ENCODE measurements at places on chromosomes 16 and 17. TPM values are rescaled to one million over a fixed set of nuclear protein-coding genes. Genes with fewer than 3 reads are reported as not detected.

DNA sequence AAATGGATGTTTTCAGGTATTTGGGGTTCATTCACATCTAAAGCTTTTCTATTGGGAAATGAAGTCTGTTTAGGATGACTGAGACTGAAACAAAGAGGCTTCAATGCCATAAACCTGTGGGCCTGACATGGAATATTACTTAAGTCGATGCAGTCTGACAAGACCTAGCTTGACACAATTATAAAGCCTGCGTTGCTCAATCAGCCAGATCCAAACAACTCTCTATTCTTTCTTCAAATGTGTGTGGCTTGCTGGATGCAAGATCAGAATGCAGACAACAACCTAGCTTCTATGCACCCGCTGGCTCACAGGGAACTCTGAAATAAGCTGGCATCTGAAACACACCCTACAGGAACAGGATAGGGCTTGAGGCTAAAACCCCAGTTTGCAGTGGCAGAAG lies 40.0 kb downstream of the RFFL start:
- no peak for DNase-seq

KRTAP9-8 gene
- not detected for polyA plus RNA-seq

JPH3 gene
- 0.63 TPM for polyA plus RNA-seq

SP6 gene
- polyA plus RNA-seq = 3.0 TPM

TPSAB1 gene
- not detected for polyA plus RNA-seq

DNA sequence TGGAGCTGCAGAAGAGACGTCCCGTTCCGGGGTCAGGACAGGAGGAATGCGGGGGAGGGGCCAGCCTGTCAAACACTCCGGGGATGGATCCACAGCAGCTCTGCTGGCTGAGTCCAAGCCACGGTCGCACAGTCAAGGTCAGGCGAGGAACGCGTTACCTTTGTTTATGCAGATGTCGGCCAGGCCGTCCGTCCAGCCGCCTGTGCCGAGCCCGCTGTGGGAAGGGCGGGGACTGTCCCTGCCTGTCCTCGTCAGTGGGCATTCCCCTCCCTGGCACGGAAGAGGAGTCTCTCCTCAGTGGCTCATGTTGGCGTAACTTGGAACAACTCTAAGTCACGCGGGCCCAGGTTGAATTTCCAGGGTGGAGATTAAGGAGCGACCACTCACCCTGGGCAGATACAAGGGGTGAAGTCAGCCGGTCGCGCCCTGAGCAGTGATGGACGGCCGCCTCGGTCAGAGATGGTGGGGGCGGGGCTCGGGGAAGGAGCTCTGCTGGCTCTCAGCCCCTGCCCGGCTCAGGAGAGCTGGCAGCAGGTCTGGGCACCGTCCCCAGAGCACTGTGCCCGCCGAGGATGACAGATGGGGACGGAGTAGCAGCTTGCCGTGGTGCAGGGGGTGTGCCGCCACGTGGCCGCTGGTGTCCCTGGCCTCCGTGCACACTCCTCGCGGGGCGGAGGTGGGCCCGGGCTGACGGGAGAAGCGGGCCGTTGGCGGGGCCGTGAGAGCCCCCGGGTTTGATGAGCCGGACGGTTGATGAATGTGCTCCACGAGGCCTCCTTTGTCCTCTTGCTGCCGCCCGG lies 7.3 kb downstream of the CACNA1H start:
- DNase-seq = peak; percentile 68

GRCh38 chr16:2515180-2515851 lies 1.6 kb downstream of the ATP6V0C start:
- DNase-seq = no peak

DNA sequence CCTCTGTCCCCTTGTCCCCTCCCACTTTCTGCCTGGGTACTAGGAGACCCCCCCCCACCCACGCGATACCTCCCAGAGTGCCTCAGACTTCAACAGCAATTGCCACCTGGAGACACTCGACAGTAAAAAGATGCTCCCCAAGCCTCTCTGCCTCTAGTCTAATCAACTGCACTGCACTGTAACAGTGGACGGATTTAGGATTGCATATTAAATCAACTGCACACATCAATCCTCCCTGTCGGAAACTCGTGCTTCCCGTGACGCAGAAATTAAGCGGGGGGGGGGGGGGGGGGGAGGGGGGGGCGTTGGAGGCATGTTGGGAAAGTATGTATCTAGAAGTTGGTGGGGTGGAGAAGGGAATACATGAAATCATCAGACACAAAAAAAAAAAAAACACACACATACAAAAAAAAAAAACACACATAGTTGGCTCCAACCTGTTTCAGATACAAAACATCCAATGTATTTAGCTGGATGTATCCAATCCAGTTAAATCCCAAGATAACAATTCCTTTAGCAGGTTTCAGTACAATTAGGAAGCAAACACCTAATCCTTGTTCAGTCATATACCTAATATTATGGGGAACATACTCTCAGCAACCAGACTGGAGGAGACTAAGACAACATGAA lies 29.7 kb downstream of the FAM222B start:
- DNase-seq = peak; percentile 65

GRCh38 chr16:57473176-57473840 lies 10.8 kb downstream of the POLR2C start:
- DNase-seq = no peak

CX3CL1 gene
- 12.6 TPM for polyA plus RNA-seq

GRCh38 chr17:2712300-2713043 lies 908 bp upstream of the CLUH start:
- DNase-seq = no peak

ITGAE gene
- 33.6 TPM for polyA plus RNA-seq

DNA sequence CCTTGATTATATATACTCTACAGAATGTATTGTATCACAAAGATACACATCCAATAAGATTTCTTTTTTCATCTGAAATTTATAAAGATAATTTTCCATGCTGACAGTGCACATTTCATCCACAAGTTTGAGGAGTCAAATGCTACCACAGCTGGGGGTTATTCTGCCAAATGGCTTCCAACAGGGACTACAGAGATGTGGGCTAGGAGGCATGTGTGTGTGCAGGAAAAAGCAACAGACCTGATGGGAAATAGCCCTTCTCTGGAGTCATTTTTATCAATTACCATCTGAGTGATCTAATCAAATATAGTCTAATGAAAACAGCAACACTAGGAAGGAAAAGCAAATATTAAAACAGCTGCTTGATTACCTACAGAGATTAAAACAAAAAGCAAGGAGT lies 290.5 kb downstream of the CEP112 start:
- DNase-seq = no peak

PYDC1 gene
- polyA plus RNA-seq = not detected

DNA sequence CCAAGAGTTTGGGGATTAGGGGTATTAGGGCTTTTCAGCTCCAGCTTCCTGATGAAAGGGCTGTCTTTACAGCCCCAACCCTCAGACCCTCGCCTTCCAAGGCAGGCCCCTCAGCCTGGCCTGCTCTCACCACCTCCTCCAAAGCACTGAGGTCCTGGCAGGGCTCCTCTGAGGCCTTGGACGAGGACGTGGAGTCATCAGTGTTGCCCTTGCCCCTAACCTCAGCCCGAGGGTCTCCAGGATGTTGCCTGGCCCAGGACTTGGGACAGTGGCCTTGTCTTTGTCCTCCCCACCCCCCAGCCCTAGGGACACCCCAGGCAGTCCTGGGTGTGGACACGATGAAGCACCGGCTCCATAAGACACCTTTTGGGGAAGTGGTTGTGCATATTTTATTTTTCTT lies 28.2 kb downstream of the B9D1 start:
- no peak for DNase-seq

DNA sequence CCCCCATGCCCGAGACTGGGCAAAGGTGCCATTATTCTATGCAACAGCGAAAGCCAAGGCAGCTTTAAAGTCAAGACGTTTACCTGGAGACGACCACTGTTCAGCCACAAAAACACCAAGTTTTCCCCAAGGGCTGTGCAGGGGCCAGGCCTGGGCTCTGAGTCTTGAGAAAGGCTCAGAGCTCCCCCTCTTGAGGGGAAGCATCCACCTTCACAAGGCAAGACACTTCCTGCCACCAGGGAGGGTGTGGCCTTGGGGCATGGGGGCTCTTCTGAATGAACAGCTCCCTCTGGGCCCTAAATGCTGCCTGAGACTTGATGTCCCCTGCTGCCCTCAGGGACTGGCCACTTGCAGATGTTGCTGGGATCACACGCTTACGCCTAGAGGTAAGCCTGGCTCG lies 26.5 kb downstream of the PDIA2 start:
- no peak for DNase-seq

DNA sequence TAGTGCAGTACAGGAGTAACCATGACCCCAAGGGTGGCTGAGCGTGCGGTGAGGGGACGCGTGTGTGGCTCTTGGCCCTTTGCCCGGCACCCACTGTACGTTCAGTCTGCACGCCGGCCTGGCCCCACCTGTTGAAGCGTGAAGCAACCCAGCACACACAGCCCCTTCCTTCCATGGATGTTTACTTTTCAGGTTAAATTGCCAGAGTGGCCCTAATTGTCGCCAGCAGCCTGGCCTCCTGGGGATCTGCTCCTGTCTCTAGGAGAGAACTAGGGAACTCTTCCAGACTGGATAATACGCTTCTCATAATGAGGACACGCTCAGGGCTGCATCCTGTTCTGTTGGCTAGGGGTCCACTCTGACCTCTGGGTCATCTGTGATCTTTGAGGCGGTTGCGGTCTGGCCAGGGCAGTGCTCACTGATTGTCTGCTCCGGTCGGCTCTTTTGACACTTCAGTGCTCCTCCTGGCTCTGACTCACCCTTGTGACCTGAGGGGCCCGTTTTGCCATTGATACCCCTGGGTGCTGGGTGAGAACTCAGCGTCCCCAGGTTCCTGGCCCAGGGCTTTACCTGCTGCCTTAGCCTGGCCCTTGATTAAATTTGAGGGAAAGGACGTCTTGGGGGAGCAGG lies 27.7 kb downstream of the TPSG1 start:
- DNase-seq = no peak

CLEC18A gene
- polyA plus RNA-seq = 46.1 TPM

- DNase-seq = no peak
Observed at GRCh38 chr17:45686250-45686649, 97.9 kb upstream of the CRHR1 start.

DNA sequence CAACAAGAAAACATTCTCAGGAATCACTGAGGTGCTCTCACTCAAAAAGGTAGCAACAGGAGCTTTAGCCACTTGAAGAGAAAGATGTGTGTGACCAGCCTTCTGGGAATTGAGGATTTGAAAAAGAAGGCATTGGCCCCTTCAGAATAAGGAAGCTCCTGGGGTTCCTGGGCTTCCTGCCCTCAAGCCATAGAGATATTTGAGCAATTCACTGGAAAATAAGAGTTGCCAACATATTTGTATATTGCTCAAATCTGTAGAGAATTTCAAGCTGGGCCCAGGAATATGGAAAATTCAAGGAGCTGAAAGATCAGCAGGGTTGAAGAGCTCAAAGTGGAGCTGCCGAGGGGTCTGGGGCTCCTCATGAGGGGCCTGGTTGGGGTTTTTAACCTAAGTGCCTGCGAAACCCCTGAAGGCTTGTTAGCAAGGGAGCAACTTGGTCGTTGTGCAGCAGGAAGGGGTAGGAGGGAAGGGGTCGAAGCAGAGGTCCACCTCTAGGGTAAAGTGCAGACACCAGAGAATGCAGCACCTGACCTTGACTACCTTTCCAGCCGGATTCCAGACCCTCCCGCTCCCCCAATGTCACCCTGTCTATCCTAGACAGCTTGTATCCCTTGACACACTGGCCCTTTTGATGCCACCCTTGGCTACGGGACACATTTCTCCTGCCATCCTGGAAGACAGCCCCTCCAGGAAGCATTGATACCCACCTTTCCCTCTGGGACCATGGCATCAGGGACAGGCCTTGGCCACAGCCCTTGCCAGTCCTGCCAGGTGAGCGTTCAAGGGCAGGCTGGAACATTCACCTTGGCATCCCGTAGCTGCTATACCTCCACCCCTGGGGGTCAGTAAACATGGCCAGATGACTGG lies 67.6 kb upstream of the SREBF1 start:
- DNase-seq = no peak

DNA sequence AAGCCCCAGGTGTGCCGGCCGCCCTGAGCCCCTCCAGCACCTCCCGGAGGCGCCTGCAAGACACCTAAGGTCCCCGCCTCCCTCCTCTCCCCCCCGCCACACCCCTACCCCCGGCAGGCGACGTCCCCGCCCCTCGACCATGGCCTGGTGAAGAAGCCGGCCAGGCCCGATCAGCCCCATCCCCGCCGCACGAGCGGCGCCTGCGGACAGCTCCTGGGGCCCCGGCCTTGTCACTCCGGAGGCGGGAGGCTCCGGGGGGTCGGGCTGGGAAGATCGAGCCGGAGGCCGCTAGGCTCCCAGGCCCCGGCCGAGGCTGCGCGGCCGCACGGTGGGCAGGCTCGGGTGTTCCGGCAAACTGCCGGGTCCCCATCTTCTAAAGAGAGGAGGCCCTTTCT lies 405 bp upstream of the ACE start:
- DNase-seq = no peak

DNA sequence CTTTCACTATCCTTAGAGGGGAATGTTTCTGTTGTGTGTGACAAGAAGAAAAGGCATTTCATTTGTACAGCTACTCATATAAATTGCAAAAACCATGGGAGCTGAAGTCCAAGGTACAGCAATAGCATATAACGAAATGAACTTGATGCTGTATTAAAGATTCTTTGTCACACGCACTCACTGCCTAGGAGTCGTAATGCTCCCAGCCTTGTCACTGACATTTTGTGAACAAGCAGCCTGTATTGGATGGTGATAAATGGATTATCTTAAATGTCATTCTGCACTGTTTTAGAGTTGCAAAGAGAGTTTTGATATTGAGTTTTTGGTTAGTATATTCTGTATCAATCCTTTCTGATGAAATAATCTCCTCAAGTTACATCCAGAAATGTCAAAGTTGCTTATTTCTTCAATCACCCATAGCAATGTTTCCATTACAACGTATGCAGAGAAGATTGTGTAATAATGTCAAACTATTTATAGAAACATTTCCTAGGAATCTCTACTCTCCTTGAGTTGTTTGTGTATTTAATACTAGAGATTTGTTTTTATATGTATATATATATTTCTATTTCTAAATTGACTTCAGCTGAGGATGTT lies 270.6 kb downstream of the FTO start:
- no peak for DNase-seq

DNA sequence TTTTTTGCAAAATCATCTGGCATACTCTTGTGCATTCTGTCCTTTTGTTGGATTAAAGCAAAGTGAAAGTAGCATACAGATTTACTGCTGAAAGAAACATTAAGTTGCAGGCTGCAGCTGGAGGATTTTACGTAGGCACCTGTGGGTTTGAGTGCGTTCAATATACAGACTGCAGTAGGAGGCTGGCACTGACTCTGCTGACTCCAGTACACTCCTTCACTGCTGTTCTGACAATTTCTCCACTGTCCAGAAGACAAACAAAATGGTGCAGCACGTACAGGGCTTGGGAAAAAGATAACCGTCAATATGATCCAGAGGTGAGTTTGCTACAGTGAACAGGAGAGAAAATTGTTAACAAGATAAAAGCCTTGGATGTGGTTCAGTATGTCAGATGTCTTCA lies 73.3 kb downstream of the TANC2 start:
- DNase-seq = no peak

DNA sequence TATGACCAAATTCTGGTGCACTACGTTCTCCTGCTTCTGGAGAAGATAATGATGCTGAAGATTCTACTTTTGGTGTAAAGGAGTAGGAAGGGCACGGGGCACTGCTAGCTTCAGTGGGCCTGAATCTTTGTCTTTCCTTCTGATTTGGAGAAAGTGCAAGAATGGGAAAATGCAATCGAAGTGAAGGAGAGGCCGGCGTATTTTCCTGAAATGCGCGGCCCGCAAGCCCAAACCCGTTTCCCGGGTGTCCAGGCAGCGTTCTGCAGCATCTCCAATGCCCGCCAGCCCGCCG lies 372 bp upstream of the NDE1 start:
- DNase-seq = no peak

GRCh38 chr17:16013943-16014407 lies 14.4 kb downstream of the TTC19 start:
- DNase-seq = no peak

SUPT4H1 gene
- polyA plus RNA-seq = 105 TPM

GRCh38 chr17:38867179-38867967 lies 2.5 kb upstream of the LASP1 start:
- no peak for DNase-seq

DRC3 gene
- 4.7 TPM for polyA plus RNA-seq

Measured in left renal pelvis (tissue), 4 donors.